ENCODE measurements at places on chromosomes 3 and 15. TPM values are rescaled to one million over a fixed set of nuclear protein-coding genes. Genes with fewer than 3 reads are reported as not detected.

The GHSR gene
- not detected for total RNA-seq

- no peak for DNase-seq
Measured at GRCh38 chr3:175093748-175094147, 234.6 kb downstream of the NAALADL2 start.

- DNase-seq, result no peak
Measured at GRCh38 chr3:188439080-188439479, 285.1 kb downstream of the LPP start.

DNA sequence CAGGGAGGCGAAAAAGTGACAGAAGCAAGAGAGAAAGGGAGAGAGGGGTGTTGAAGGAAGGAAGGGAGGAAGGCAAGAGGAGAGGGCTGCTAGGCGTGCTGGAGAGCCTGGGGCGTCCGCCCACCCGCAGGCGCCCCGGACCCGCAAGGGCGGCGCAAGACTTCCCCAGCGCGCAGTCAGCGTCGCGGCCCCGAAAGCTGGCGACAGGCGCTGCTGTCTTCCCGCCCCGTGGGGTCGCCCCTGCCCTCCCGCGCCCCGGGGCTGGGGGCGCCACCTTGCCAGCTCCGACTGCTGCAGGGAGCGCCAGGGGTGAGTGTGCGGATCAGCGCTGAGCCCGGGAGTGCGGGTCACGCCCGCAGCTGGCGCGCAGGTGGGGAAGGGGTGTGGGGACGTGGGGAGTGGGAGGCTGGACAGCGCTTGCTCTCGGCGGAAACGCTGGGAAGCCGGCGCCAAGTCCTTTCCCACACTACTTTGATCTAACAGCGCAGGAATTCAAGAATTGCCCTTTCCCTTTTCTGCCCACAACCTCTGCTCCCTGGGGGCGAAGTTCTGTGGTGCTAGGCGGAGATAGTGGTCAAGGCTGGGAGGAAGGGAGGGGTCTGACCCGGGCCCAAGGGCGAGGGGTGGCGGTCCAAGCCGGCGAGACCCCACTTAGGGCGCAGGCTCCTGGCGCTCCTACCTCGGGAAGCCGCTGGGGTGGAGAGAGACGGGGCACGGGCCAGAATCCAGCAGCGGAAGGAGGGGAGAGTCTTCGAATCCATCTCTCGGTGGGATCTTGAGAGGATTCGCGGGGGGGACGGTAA lies 266.1 kb downstream of the CGGBP1 start:
- DNase-seq, result peak; percentile 70

- DNase-seq, result peak; percentile 73
Measured at GRCh38 chr3:127608362-127608718, 10.1 kb downstream of the MCM2 start.

GRCh38 chr15:99143655-99144610 lies 39.1 kb downstream of the SYNM start:
- peak; percentile 80 for DNase-seq
